ENCODE measurements at places on chromosomes 12 and 14. TPM values are rescaled to one million over a fixed set of nuclear protein-coding genes. Genes with fewer than 3 reads are reported as not detected.

SCN8A gene
- total RNA-seq: 2.7 TPM

P2RX2 gene
- total RNA-seq: 8.6 TPM

BCL11B gene
- total RNA-seq: 11.8 TPM

USP5 gene
- 126 TPM for total RNA-seq

COX8C gene
- 0.73 TPM for total RNA-seq

- H3K4me3 ChIP-seq: no peak overlapping the region
- peaks cover 36% of the 10 kb centered on the region for H3K36me3 ChIP-seq
- no peak overlapping the region for H3K27ac ChIP-seq
- no peaks in the 10 kb centered on the region for H3K27me3 ChIP-seq
- DNase-seq: no peak
Measured at GRCh38 chr14:75044322-75044721, 6.9 kb downstream of the MLH3 start.

GRCh38 chr14:35628989-35629388 is 95.0 kb downstream of the INSM2 start:
- H3K36me3 ChIP-seq: peaks cover 7% of the 10 kb centered on the region
- no peaks in the 10 kb centered on the region for H3K27me3 ChIP-seq
- H3K27ac ChIP-seq: no peak overlapping the region
- no peak for DNase-seq

DNA sequence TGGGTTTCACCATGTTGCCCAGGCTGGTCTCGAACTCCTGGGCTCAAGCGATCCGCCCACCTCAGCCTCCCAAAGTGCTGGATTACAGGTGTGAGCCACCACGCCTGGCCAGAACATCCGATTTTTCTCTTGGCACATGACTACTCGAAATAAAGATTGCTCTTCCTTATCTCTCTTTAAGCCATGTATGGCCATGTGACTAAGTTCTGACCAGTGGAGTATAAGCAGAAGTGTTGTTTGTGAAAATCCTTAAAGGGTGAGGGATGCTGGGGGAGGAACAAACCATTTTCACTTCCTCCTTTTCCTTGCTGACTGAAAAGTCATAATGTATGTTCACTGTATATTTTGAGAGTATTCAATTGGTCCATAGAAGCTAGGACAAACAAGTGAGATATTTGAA is 50.7 kb upstream of the ATF7IP start:
- H3K27ac ChIP-seq: no peak overlapping the region
- no peak overlapping the region for H3K4me3 ChIP-seq
- no peak for DNase-seq
- no peaks in the 10 kb centered on the region for H3K4me1 ChIP-seq
- no peaks in the 10 kb centered on the region for H3K27me3 ChIP-seq
- peaks cover 8% of the 10 kb centered on the region for H3K36me3 ChIP-seq

All from mesothelial cell of epicardium (in vitro differentiated cells).